ENCODE measurements at places on chromosomes 11 and 22.
A peak's percentile ranks its signal among the peaks of the same experiment; 100 is the strongest.

DNA sequence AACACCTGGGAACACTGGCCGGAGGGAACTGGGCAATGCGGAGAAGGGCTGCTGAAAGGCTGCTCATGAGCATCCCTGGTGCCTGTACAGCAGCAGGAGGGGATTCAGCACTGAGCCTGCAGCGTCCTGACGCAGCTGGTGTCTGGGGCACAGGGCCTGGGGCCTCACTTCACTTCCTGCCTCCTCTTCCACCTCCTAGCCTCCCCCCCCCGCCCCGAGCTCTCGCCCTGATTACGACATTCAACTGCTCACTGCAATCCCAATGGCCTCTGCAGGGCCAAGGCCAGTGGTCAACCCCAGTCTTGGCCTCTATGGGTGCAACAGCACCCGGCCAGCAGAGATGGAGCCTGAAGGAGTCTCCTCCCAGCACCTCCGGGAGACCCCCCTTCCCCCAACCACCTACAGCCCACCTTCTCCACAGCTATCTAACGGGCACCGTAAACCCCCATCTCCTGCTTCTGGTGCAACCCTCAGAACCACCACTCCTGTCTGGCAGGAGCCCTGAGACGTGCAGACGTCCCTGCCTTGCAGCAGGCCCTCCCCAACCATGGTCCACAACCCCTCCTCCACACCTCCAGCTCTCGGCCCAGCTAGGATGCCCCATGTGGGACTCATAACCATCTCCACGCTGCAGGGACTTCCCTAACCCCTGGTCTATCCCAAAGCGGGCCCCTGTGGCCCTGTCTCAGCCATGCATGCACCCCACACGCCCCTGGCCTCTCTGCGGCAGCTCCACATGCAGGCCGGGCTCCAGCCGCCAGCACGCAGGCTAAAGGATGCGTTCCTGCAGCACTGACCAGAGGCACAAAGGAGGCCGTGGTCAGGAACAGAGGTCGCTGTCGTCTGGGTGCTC, 38.2 kb downstream of the BRD1 start:
- DNase-seq = no peak

DNA sequence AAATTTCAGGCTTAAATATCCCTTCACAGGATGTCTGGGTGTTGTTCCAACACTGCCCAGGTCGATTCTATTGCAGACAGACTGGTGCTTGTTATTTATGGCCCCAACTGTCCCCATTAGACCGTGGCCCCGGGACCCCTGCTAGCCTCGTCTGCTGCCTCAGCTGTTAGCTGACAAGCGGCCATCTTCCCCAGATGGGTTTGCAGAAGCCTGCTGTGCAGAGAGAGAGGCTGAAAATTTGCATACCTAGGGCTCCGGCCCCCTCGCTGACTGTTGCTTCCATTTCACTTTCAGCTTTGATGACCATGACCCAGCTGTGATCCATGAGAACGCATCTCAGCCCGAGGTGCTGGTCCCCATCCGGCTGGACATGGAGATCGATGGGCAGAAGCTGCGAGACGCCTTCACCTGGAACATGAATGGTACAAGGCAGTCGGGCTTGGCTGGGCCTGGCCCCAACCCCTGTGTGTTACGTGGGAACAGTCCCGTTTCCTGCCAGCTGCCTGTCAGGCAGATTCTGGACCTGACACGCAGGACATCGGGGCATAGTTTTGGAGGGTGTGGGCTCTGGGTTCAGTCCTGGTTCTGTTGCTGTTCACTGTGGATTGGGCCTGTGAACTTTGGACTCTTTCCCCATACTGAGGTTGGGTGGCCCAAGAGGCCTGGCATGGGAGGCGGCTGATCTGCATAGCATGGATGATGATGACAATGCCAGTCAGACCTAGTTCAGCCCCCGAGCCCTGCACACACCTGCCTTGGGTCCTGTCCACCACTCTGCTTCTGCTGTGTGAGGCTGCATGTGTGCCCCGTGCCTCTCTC, 16.4 kb downstream of the SMARCB1 start:
- no peak for DNase-seq

DNA sequence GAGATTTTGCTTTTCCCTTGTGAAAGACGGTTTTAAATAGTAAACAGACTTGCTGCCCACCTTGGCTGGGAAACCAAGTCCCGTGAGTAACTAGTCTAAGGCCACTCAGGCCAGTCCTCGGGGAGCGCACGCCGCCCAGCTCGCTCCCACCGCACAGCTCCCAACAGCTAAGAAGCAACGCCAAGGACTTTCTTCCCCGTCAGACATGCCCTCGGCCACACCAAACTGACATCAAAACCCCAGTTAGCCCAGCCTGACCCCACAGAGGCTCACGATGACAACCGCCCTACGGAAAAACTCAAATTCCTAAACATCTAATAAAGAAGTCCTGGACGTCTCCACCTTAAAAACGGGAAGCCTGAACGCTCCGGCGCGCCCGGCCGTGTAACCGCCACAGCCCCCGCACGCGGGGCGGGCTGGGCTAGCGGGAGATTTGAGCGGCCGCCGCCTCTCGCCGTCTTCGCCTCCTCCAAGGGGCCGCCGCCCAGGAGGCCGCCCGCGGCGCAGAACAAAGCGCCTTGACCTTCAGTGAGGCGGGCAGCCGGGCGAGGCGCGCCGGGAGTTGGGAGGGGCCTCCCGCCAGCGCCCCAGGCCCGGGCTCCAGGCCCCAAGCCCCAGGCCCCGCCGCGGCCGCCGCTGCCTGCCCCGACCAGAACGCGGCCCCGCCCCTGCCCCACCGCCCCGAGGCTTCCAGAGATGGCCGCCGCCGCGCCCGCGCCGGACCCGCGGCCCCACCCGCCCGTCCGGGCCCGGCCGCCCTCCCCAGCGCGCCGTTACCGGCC, 486 bp downstream of the NAP1L4 start:
- DNase-seq = peak; percentile 78

GRCh38 chr11:128928400-128928799, 14.3 kb downstream of the TP53AIP1 start:
- no peak for DNase-seq

- peak; percentile 45 for DNase-seq
These were observed 458 bp downstream of the OSBPL5 start for GRCh38 chr11:3164552-3165151.

DNA sequence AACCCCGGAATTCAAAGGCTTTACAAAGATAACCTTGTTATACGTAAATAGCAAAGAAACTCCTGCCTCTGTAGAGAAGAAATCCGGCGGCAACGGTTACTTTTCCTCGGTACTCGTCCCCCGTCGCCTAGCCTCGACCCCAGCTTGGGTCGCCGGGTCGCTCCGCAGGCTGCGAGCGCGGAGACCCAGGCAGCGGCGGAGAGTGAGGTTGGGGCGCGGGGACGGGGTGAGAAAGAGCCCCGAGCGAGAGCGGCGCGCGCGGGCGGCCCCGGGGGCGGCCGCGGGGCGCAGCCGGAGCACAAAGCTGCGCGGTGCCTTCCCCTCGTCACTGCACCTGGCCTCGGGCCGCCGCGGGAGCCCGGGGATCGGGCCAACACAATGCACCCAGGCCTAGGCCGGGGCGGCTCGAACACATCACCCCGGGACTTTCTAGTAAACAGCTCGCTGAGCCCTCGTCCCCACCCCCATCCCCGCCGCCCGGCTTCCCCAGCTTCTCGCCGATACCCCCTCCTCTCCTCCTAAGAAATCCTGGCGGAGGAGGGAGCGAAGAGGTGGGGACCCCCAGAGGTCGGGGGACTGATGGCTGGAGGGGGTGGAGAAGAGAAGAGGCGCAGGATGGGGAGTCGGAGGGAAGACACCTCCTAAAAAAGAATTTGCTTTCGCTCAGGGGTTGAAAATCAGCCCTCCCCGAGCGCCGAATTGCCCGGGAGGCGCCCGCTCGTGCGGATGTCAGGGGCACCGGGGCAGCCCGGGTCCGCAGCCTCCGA, 845 bp downstream of the MPPED2 start:
- DNase-seq = peak; percentile 36

DNA sequence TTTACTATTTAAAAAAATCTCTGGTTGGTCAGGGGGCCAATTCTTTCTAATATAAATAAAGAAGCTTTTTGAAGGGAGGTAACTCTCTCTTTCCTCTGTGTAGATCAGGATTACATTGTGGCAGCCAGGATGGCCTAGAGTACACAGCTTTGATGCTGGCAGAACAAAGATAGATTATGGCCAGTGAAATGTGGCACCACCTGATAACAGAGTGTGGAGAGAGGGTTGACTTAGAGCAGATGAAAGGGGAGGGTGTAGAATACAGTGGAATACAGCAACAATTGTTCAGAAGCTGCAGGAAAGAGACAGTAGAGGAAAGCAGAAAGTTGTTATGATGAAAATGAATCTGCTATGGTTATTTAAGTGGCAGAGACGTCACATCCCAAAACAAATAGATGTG, 99.0 kb downstream of the FAR1 start:
- DNase-seq = no peak

GRCh38 chr22:46591930-46592329, 28.3 kb upstream of the GRAMD4 start:
- no peak for DNase-seq
